ENCODE measurements at places on chromosomes 7 and 10.

- DNase-seq, result no peak
These were observed 8.8 kb upstream of the GHRHR start for GRCh38 chr7:30954914-30955313.

- DNase-seq, result no peak
These were observed 79.6 kb upstream of the LRRC4 start for GRCh38 chr7:128110641-128111364.

DNA sequence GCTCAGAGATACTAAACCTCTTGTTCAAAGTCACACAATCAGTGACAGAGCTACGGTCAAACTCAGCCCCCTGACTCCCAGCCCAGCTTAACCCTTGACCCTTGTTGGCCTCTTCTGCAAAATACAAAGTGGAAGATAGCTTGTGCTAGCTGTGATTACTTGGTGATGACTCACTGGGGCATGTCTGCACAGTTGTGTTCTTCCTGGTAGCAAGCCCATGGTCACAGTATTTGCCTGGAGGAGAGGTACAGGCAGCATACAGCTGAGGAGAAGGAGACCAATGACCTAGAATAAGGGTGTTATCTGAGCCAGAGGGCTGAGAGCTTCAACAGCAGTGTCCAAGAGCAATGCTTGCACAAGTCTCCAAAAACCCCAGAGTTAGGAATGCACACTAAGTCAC is 5.7 kb upstream of the HSPA12A start:
- no peak for DNase-seq

- DNase-seq, result no peak
These were observed 26.1 kb downstream of the LCOR start for GRCh38 chr10:96858038-96858705.

DNA sequence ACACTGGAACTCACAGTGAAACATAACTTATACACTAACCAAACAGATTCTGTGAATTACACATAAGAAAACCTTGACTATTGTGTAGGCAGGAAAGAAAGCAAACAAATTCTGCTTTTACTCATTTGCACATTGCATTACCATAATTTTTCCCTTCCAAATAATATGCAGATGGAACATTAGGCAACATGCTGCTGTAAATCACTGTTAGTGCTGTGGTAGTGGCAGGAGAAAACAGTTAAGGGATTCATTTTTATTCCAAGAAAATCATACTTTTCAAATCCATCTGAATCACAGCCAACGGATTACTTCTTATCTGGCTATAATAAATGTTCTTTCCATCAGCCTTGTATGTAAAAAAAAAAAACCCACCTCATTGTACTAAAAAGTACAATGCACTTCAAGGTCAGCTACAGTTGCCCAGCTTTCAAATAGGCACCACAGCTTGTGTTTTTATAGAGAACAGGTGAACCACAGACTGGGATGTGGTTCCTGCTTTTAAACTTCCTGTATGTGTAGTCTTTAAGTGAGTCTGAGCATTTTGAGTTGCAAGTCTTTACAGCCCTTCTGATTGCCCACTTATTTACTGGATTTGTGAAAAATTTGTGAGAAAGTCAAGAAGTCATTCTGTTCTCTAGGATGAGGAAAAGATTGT is 590.0 kb upstream of the SEMA3D start:
- DNase-seq, result no peak
